HS-27A (cell line): ENCODE measurements at places on chromosomes 12 and 14.

GRCh38 chr14:67852926-67853604 is 33.5 kb downstream of the RAD51B start:
- no peak for DNase-seq

GRCh38 chr12:1310653-1311052 is 283.7 kb downstream of the FBXL14 start:
- DNase-seq, result no peak

DNA sequence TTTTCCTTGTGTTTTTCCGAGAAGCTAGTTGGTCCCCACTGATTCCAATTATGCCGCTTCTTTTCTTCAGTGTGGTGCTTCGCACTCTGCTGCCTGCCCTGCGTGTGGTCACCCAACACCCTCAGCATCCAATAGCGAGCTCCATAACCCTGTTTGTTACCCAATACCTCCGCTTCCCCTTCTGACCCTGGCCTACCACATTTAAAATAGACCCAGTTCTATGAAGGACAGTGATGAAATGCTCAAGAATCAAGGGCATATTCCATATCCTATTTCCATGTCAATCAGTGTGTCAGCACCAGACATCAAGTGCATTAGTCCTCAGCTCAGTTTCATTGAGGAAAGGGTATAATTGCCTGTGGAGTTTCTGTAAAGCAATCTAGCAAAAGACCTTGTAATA is 9.5 kb downstream of the NDRG2 start:
- DNase-seq, result no peak

DNA sequence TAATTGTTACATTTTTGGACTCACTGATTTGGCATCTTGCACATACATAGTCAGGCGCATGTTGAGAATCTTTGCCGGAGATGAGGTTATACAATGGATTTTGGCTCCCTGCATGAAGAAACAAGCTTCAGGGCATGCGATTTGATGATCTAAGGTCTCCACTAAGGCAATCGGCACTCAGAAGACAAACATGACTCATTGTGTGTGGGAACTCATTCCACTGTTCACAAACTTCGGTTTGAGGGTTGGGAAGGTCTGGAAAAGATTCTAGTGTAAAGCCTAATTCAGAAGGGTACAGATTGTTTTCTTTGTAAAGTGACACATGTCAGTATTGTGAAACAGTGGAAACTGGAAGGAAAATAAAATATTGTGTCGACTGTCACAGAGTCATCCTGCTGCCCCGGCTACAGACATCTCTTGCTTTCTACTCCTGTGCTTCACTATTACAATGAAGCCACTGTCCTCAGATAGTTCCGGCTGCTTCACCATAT is 192.6 kb upstream of the HMGA2 start:
- peak; percentile 97 for DNase-seq

- no peak for DNase-seq
Measured at GRCh38 chr12:99436584-99436983, 211.0 kb upstream of the GARIN6 start.

- DNase-seq, result no peak
Measured at GRCh38 chr14:95281560-95282176, 38.0 kb downstream of the CLMN start.

GRCh38 chr12:64088431-64089349 is 133.4 kb downstream of the KICS2 start:
- peak; percentile 97 for DNase-seq
